ENCODE measurements at places on chromosomes 2 and 18.

DNA sequence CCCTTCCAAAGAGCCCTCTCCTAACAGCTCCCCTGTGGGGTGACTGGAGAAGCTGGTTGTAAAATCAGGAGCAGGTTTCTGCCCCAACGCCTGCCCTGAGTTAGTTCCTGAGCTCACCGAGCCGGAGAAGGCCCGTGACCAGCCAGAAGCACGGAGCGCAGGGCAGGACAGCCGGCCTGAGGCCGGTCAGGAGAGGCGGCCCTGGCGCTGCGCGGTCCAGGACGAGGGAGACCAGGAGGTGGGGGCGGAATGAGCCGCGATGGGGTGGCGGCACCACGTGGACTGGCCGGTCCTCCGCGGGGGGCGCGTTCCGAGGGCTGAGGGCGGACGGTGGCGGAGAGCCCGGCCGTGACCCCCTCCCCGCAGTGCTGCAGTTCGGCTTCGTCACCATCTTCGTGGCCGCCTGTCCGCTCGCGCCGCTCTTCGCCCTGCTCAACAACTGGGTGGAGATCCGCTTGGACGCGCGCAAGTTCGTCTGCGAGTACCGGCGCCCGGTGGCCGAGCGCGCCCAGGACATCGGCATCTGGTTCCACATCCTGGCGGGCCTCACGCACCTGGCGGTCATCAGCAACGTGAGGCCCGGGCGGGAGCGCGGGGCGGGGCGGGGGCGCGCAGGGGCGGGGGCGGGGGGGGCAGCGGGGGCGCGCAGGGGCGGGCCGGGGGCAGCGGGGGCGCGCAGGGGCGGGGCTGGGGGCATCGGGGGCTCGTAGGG lies 29.0 kb downstream of the ANO7 start:
- DNase-seq = peak; percentile 92

DNA sequence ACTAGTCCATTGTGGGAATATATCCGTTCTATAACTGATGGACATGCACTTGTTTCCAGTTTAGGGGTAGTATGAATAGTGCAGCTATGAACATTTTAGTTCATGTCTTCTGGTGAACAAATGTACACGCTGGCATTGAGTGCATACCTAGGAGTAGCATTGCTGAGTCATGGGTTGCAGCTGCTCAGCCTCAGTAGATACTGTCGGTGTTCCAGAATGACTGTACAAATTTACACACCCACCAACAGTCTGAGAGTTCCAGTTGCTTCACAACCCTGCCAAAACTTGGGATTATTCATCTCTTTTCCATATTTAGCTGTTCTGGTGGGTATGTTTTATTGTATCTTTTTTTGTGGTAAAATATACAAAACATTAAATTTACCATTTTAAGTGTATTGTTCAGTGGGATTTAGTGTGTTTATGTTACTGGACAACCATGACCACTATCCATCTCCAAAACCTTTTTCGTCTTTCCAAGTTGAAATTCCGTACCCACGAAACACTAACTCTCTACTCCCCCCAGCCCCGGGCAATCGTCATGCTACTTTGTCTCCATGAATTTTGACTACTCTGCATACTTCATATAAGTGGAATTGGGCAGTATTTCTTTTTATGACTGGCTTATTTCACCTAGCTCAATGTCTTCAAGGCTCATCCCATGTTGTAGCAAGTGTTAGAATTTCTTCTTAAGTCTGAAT lies 281.0 kb downstream of the PRKCE start:
- DNase-seq = no peak

GRCh38 chr18:69785466-69785865 lies 162.2 kb downstream of the CD226 start:
- no peak for DNase-seq

- peak; percentile 52 for DNase-seq
Measured at GRCh38 chr18:61435064-61435652, 101.9 kb downstream of the CDH20 start.

DNA sequence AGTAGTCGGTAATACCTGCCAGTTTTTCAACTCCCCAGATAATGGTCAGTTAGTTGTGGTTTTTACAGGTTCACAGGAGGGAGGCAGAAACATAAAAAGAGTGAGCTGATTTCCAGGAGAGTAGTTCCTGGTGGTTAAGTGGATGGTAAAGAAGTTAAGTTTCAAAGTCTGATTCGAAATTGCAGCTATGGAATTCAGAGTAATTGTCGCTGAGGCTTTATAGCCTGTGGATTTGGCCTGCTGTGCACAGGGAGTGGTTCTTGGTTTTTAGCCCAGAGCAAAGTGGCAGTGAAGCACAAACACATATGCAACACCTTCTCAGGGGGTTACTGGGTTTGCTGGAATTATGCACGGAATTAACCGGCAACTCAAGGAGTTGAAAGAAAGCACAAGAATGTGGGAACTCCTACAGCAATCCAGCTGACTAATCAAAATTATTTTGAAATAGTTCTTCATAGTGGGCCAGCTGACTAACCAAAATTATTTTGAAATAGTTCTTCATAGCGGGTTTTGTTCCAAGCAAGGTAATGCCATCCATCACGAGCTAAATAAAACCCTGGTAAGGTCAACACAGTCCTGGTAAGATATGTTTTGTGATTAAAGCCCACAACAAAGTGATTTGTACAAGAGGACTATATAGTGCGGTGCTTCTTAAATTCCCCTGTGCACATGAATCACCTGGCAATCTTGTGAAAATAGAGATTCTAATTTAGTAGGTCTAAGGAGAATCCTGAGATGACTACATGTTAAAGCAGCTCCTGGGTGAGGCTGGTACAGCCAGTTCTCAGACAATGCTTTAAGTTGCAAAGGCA lies 94.4 kb downstream of the SGPP2 start:
- peak; percentile 27 for DNase-seq

DNA sequence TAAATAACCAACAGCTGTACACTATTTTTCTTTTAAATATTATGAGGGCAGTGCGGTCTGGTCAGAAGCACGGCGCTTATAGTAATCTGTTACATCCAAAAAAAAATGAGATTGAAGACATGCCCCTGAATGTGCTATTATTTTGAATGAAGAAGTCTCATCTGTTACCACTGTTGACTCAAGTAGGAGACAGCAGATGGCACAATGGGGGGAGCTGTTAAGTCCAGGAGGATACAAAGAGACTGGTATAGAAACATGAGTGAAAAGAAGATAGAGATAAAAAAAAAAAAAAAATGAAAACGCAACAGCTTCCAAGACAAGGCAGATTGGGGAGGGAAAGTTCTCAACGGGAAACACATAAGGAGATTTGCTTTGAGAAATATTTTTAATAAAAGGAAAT lies 425.5 kb upstream of the PKDCC start:
- no peak for DNase-seq

DNA sequence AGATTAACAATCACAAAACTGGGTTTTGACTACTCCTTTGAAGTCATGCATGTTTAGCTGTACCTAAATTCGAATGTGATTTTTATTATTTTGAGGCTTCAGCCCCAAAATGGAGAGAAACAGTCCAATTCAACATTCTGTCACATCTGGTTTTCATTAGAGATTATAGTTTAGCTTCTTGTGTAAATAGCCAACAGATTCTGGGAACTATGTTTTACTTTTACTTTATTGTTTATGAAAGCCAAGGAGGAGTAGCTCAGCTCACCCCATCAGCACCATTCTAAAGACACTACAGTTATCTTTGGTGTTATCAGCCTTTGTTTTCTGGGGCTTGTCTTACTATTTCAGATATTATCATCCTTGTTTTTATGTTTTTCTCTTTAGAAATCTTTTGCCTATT lies 465.0 kb upstream of the CWC22 start:
- no peak for DNase-seq

DNA sequence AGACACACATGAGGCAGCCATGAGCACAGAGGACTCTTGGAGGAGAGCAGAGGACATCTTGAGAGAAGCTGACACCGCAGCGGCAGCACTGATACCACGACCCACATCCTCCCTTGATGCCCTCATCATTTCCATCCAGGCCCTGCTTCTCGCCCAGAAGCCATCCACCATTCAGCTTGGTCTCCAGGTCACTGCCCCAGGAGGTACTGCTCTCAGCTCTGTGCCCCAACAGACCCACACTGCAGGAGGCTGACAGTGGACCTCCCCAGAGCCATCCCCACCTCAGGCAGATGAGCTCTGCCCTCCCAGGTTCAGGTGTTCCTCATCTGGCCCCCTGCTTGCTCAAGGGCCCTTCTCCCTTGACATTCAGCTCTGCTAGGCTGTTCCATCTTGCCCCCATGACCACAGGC lies 74.9 kb downstream of the ACKR3 start:
- no peak for DNase-seq

GRCh38 chr2:198662905-198663304 lies 794.8 kb downstream of the SATB2 start:
- no peak for DNase-seq

- peak; percentile 40 for DNase-seq
Measured at GRCh38 chr2:176158855-176159662, 2.0 kb downstream of the HOXD3 start.

DNA sequence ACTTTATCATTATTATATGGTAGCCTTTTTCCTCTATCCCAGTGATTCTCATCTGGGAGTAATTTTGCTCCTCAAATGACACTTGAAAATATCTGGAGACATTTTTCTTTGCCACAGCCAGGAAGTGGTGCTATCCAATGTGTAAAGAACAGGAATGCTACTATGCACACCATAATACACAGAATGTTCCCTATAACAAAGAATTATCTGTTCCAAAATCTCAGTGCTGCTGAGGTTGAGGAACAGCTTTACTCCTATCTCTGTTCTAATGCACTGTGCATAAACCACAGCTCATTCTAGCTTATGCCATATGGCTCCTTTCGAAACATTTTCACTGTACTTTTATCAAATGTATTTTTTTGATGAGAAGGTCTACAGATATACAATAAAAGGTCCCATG lies 1231.2 kb upstream of the CELF4 start:
- no peak for DNase-seq

- no peak for DNase-seq
Measured at GRCh38 chr2:169709331-169709730, 15.1 kb downstream of the PHOSPHO2 start.

DNA sequence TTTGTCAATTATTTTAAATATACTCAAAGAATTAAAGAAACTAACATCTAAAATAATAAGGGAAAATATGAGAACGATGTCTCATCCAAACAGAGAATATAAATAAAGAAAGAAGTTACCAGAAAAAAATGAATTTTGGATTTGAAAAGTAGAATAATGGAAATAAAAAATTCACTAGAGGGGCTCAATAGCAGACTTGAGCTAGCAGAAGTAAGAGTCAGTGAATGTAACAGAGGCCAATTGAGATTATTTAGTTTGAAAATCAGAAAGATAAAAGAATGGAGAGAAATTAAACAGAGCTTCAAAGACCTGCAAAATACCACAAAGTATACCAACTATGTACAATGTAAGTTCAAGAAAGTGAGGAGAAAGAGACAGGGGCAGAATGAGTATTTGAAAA lies 333.6 kb downstream of the GPD2 start:
- DNase-seq = no peak

- no peak for DNase-seq
Measured at GRCh38 chr2:219247678-219248642, 2.7 kb downstream of the STK16 start.

- no peak for DNase-seq
Measured at GRCh38 chr18:44732599-44732998, 51.9 kb downstream of the SETBP1 start.

GRCh38 chr2:177282181-177282641 lies 17.7 kb upstream of the NFE2L2 start:
- no peak for DNase-seq

- DNase-seq = no peak
Measured at GRCh38 chr2:116669782-116670181, 1144.7 kb upstream of the DDX18 start.

GRCh38 chr2:184628051-184628450 lies 29.7 kb downstream of the ZNF804A start:
- DNase-seq = no peak

DNA sequence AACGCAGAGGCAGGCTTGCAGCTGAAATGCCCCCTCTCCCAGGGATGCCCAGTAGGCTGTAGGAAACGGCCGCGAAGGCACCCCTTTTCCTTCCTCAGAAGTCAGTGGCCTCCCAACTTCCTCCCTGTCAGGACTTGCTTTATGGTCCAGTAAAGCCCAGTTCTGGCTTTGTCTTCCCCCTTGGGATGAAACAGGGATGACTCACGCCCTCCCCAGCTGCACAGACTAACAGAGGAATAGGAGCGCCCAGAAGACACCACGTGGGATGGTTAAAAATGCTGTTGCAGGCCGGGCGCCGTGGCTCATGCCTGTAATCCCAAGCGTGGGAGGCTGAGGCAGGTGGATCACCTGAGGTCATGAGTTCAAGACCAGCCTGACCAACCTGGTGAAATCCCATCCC lies 6.9 kb downstream of the CREG2 start:
- DNase-seq = no peak

GRCh38 chr2:134550566-134551164 lies 168.1 kb downstream of the TMEM163 start:
- no peak for DNase-seq

DNA sequence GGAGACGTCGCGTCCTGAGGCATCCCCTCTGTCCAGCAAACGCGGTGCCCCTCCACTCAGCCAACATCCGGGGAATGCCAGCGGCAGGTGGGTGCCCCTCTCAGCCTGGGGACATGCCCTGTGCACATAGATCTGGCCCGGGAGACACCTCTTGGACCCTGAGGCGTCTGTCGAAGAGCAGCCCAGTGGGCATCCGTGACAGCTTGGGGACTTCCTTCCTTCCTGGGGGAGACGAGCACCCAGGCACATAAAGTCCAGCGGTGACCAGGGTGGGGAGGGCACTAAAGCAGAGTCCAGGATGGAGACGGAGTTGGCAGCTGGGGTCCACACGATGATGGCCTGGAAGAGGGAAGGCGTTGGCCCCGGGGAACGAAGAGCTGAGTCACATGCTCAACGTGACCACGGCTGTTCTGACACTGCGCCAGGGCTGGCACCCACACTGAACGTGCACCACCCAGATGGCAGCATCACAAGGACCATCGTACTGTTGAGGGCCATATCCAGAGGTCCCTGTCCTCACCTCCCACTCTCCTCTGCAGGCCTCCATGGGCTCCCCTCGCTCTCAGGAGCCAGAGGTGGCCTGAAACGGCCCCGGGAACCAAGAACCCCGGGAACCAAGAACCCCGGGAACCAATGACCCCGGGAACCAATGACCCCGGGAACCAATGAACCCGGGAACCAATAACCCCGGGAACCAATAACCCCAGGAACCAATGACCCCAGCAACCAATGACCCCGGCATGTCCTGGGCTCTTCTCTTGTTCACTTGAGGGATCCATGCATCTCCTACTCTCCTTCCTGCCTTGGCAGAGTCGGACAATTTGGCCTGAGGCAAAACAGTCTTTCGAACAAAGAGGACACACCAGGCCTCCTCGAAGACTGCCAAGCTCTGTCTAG lies 22.6 kb downstream of the HDAC4 start:
- DNase-seq = no peak

DNA sequence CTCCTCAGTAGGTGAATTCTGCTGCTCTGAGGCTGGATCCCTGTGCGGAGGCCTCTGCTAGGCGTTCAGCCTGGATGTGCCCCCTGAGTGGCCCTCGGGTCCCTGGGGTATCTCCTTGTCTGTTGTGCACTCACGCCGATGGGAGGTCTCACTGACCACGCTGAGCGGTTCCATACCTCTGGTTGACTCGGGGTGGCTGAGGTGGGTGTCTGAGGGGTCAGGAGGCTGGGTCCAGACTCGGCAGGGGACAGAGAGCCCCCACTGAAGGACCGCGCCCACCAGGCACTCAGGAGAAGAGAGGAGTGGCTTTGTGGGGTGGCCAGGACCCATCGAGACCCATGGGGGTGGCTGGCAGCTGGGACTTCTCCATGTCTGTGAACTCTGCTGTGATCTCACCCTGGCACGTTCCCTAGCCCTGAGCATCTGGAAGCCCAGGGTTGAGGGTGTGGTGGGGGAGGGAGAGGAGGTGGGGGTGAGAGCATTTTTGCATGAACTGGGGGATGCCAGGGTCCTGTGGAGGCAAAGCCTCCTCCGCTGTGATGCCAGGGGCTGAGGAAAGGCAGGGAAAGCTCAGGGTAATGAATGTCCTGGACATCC lies 53.7 kb downstream of the TWIST2 start:
- DNase-seq = no peak
